Kasumi-1 (cell line): ENCODE measurements at places on chromosomes 12 and 14.

DNA sequence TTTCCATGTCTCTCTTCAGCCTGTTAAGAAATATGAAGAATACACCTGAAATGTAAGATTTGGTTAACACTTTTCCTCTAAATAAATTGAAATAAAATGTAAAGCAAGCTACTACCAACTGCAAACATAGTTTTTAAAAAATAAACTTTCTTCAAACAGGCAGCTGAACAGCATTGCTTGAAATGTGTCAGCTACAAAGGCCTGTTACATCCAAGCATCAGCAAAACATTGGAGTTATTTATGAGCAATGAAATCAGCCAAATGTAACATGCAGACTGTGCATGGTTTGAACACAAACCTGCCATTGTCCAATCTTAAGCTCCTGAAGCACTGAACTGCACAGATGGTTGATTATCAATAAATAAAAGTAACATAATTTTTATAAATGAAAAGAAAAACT lies 291.3 kb downstream of the ACSS3 start:
- DNase-seq, result no peak

GRCh38 chr12:75236206-75236605 lies 26.6 kb upstream of the KCNC2 start:
- no peak for DNase-seq

- DNase-seq, result no peak
Measured at GRCh38 chr12:120358412-120359100, 10.4 kb downstream of the MSI1 start.

- DNase-seq, result peak; percentile 30
Measured at GRCh38 chr14:30620178-30620577, 1.9 kb upstream of the SCFD1 start.

GRCh38 chr14:69711065-69711464 lies 55.9 kb upstream of the SRSF5 start:
- no peak for DNase-seq

GRCh38 chr14:57609192-57610075 lies 115.8 kb upstream of the CCDC198 start:
- no peak for DNase-seq

GRCh38 chr12:123389560-123390351 lies 5.8 kb downstream of the KMT5A start:
- peak; percentile 11 for DNase-seq

GRCh38 chr14:90658541-90658967 lies 157.7 kb downstream of the TTC7B start:
- peak; percentile 90 for DNase-seq

GRCh38 chr14:86357876-86358275 lies 827.9 kb downstream of the FLRT2 start:
- no peak for DNase-seq

- DNase-seq, result peak; percentile 35
Measured at GRCh38 chr12:121649819-121650353, 19.6 kb downstream of the MORN3 start.
